ENCODE measurements at places on chromosomes 13 and 19. TPM values are rescaled to one million over a fixed set of nuclear protein-coding genes. Genes with fewer than 3 reads are reported as not detected.
A peak's percentile ranks its signal among the peaks of the same experiment; 100 is the strongest.

Gene CCL25
- not detected for polyA plus RNA-seq

Gene CGB3
- not detected for polyA plus RNA-seq

- H3K27ac ChIP-seq, result no peak overlapping the region
- no peaks in the 10 kb centered on the region for H3K27me3 ChIP-seq
- H3K4me3 ChIP-seq, result no peak overlapping the region
- no peak for DNase-seq
Measured at GRCh38 chr13:78168981-78169380, 250.3 kb upstream of the EDNRB start.

- H3K27ac ChIP-seq, result no peak overlapping the region
- no peaks in the 10 kb centered on the region for H3K27me3 ChIP-seq
- H3K4me1 ChIP-seq, result no peaks in the 10 kb centered on the region
- peak; percentile 87 for DNase-seq
- H3K36me3 ChIP-seq, result no peaks in the 10 kb centered on the region
- no peak overlapping the region for H3K4me3 ChIP-seq
Measured at GRCh38 chr19:47697863-47698609, 15.2 kb upstream of the EHD2 start.

GRCh38 chr13:98484289-98485219 lies 92.4 kb downstream of the STK24 start:
- peaks cover 93% of the 10 kb centered on the region for H3K4me1 ChIP-seq
- H3K4me3 ChIP-seq, result no peak overlapping the region
- H3K27ac ChIP-seq, result peak overlapping the region; percentile 81
- H3K36me3 ChIP-seq, result peaks cover 7% of the 10 kb centered on the region

DNA sequence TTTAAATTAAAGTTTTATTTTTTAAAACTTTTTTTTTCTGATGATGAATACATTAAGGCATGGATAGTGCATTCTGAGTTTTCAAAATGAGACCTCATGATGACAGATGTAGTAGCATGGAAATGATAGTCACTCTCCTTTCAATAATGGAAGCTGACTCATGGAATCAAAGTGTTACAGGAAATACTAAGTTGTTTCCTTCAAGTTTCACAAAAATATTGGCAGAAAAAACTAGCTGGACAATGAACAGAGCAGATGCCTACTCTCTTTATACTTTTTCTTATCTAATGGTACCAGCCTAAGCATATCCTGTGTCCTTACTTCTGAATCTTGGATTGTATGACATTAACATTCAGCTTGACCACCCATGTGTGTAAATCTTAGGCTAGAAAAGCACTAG lies 1337.3 kb downstream of the PCDH9 start:
- no peaks in the 10 kb centered on the region for H3K27me3 ChIP-seq
- no peaks in the 10 kb centered on the region for H3K4me1 ChIP-seq
- H3K27ac ChIP-seq, result no peak overlapping the region
- no peaks in the 10 kb centered on the region for H3K36me3 ChIP-seq

- H3K4me3 ChIP-seq, result no peak overlapping the region
- H3K36me3 ChIP-seq, result no peaks in the 10 kb centered on the region
- no peak overlapping the region for H3K27ac ChIP-seq
- no peaks in the 10 kb centered on the region for H3K4me1 ChIP-seq
- H3K27me3 ChIP-seq, result no peaks in the 10 kb centered on the region
Measured at GRCh38 chr13:73451221-73452029, 392.6 kb downstream of the KLF5 start.

Gene CELF5
- polyA plus RNA-seq, result not detected

Measured in heart left ventricle (tissue), 16 donors.